Hematopoietic multipotent progenitor cell treated with erythropoietin and hydrocortisone succinate and interleukin-3 and kit ligand, for 8 days (in vitro differentiated cells): ENCODE measurements at places on chromosomes 3 and 15.

- DNase-seq, result no peak
These were observed 291.0 kb downstream of the TBL1XR1 start for GRCh38 chr3:176906046-176906905.

- DNase-seq, result no peak
These were observed 124.0 kb upstream of the WNT5A start for GRCh38 chr3:55611121-55611520.

GRCh38 chr15:98599909-98600691 is 48.2 kb upstream of the IGF1R start:
- peak; percentile 10 for DNase-seq

- no peak for DNase-seq
These were observed 14.4 kb downstream of the RRP9 start for GRCh38 chr3:51927061-51927977.

- no peak for DNase-seq
These were observed 39.2 kb upstream of the GOLIM4 start for GRCh38 chr3:168134931-168135330.

DNA sequence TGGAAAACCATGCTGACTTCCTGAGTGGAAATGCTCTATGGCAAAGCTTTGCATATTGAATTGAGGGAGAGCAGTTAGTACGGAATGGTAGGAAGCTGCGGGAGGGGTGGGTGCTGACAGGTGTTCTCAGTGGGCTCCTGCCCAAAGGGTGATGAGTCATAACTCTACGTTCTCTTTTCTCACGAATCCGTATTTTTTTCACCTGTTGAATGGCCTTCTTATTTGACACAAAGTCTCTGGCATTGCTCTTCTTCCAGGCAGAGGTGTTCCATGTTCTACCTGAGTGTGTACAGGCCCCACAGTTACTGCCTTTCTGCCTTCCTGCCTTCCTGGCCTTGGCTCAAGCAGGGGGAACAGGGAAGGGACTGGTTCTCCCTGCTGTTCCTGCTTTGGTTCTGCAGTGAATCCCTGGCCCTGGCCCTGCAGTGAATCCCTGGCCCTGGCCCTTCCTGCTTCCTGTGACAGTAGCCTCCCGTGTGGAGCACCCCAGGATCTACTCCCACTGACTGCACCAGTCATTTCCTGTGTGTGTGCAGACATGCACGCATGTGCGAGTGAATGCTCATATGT is 31.9 kb downstream of the TRAK1 start:
- no peak for DNase-seq

DNA sequence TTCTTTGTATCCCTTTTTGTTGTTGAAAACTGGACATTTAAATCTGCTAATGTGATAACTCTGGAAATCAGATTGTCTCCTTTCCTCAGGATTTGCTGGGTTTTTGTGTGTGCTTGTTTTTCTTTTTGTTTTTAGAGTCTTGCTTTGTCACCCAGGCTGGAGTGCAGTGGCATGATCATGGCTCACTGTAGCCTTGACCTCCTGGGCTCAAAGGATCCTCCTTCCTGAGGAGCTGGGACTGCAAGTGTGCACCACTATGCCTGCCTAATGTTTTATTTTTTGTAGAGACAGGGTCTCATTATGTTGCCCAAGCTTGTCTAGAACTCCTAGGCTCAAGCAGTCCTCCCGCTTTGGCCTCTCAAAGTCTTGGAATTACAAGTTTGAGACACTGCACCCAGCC is 44.6 kb upstream of the IL20RB start:
- DNase-seq, result no peak

DNA sequence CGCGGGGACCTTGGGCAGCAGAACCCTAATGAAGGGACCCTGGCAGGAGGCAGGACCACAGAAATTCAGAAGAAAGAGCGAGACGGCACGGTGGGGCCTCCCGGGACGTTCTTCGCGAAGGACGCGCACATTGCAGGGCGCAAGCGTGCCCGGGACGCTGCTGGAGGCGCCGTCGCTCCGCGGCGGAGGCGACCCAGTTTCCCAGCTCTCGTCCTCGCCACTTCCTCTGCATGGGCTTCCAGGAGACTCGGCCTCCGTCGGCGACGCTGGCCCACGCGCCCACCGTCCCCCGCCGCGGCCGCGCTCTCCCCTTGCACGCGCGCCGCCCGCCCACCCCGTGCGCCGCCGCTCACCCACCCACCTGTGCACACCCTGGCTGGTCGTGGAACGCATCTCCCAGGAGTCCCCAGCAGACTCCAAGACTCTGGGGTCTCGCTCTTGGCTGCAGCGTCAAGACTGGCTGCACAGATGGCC is 31.8 kb upstream of the SMAD3 start:
- DNase-seq, result no peak

- DNase-seq, result no peak
These were observed 566.0 kb downstream of the ROBO2 start for GRCh38 chr3:77605865-77606264.

GRCh38 chr3:113548501-113548900 is 16.1 kb downstream of the SIDT1 start:
- DNase-seq, result no peak

- DNase-seq, result no peak
These were observed 2.6 kb downstream of the CYP19A1 start for GRCh38 chr15:51335538-51336410.

DNA sequence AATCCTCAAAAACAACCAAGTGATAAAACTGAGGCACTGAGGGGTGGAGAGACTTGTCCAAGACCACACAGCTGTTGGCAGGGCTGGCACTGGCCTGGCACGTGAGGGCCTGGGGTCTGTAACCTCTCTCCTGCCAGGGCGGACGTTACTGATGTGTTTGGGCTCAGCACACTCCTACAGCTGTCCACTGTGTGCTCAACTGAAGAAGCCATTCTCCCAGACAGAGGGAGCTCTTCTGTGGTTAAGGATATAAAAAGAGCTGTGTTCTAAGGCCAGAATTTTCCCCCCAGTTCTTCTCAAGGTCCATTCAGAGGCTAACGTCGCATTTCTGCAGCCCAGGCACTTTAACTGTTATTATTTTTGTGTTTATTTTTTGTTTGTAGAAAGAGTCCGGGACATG is 429.0 kb upstream of the ATP11B start:
- no peak for DNase-seq

GRCh38 chr3:117548600-117548999 is 839.0 kb downstream of the TUSC7 start:
- DNase-seq, result no peak

GRCh38 chr3:74897006-74897405 is 282.5 kb upstream of the CNTN3 start:
- DNase-seq, result no peak

- no peak for DNase-seq
These were observed 23.7 kb downstream of the PHLDB2 start for GRCh38 chr3:111882799-111883198.

- DNase-seq, result no peak
These were observed 27.5 kb downstream of the RARB start for GRCh38 chr3:25455441-25456132.

DNA sequence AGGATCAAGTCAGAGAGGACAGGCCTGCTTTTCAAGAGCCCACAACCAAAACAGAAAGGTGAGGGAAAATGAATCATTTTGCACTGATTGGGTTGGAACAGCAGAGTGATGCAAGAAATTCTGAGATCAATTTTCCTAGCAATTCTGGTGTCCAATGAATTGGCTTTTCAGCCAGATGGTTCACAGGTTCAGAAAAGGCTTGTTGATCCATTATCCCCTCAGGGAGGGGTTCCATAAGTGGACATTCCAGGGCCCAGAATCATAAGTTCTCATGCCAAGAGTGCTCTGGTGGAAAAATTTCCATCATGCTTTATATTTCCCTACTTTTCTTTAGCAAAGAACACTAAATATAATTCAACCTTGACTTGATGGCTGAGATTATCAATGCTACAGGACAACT is 16.2 kb downstream of the RBP2 start:
- no peak for DNase-seq

DNA sequence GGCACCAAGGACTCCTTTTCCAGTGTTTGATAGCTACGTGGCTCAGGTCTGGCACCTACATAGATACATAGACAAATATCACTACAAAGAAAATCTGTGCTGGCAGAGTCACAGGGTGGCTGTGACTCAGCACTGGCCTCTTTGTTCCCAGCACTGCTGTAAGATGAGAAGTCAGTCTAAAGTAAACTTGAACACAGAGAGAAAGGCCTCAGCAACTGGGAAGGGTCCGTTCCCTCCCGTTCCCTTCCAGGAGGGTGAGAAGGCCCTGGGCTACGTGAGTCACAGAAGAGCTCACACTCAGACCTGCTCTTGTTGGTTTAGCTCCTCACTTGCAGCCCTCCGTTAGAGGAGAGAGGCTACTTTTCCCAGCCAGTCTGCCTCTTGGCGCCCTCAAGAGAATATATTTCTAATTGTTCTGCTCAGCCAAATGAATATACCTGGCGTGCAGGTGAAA is 23.1 kb downstream of the ANXA2 start:
- DNase-seq, result no peak

- DNase-seq, result no peak
These were observed 55.2 kb downstream of the CMSS1 start for GRCh38 chr3:99872923-99873254.

DNA sequence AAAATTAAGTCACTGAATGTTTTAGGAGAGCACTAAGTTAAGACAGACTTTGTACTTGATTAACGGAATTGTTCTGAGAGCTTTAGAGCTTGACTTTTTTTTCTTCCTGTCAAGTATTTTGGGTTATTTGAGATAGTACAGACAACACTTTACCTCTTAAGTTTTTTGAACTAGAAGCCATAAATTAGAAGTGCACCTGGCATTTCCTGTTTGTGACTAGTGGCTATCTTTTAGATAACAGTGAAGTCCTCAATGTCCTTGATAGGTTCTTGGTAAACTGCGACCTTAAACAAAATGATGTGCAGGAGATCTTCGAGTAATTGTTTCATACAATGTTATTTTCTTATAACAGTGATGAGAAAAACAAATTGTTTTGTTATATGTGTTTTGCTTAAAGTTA is 213.9 kb downstream of the TP63 start:
- no peak for DNase-seq
